Esophagus muscularis mucosa (tissue), 4 donors: ENCODE measurements at places on chromosomes 7 and 10.

DNA sequence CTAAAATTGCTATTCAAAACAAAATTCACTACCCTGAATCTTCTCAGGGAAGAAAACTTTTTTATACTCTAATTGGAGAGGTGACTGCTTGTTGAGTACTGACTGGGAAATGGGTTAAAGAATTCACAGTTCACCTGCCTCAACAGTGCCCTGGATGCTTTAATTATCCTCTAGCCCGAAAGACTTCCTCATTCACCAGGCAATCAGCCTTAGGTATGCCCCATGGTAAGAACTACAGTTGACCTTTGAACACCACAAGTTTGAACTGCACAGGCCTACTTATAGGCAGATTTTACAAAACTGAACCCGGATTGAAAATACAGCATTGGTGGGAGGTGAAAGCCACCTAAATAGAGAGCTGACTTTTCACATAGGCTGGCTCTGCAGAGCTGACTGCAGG is 175.3 kb downstream of the ELAPOR2 start:
- no peak for DNase-seq

GRCh38 chr7:113813471-113813870 is 105.3 kb downstream of the PPP1R3A start:
- DNase-seq, result no peak

DNA sequence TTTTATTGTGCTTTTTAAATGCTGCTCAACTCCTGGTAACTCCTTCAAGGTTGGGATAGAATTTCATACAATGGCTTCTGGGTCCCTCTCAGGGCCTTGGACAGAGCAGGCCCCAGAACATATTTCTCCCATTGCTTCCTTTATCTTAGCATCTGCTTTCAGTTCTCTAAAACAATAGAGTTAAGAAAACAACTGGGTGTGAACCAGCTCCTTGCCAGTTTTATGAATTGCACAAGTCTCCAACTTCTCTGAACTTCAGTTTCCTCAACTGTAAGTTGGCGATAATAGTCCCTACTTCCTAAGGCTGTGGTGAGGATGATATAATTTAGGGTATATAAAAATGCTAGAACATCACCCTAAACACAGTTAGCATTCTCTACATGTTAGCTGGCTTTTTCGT is 77.0 kb upstream of the INHBA start:
- DNase-seq, result no peak

DNA sequence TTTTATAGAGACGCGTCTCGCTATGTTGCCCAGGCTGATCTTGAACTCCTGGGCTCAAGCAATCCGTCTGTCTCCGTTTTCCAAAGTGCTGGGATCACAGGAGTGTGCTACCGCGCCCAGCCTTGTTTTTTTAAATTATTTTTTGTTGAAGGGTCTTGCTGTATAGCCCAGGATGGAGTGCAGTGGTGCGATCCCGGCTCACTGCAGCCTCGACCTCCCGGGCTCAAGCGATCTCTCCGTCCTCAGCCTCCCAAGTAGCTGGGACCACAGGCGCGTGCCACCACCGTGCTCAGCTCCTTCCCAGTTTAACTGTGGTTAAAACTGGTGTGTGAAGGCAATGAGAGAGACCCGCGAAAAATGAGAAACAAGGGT is 11.0 kb upstream of the HNRNPF start:
- no peak for DNase-seq

DNA sequence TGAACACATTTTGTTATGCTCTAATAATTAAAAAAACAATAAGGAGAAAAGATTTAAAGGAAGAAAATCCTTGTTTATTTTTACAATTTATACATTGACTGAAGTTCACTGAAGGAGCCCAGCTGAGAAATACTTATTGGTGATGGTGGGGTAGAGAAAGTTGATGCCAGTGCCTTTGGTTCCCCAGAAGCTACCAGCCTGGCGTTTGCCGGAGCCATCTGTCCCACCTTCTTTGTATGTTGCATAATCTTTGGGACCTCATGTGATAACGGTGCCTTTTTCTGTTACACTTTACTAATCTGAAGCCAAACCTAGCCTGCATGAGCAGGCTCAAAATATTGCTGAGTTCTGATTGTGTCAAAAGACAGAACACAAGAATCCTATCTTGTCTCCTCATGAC is 22.7 kb downstream of the ZNF365 start:
- DNase-seq, result no peak

DNA sequence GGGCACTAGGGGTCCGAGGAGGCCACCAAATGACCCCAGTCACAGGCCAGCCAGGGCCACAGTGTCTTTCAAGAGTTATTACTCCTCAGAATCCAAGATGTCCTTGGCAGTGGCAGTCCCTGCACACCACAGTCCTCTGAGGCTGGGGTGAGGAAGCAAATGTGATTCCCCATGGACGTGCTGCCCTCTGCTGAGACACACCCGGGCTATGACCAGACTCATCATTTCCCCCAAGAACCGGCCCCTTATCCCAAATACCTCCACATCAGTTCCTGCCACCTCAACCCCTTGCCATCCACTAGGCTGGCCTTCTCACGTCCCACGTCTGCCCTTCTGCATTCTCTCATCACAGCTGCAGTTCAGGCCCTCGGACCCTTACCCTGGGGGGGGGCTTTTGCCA is 5.0 kb downstream of the PRKAG2 start:
- DNase-seq, result no peak

- DNase-seq, result no peak
Observed at GRCh38 chr10:29746080-29746797, 111.5 kb upstream of the SVIL start.

- DNase-seq, result no peak
Observed at GRCh38 chr7:157693071-157693520, 356.3 kb downstream of the DNAJB6 start.

DNA sequence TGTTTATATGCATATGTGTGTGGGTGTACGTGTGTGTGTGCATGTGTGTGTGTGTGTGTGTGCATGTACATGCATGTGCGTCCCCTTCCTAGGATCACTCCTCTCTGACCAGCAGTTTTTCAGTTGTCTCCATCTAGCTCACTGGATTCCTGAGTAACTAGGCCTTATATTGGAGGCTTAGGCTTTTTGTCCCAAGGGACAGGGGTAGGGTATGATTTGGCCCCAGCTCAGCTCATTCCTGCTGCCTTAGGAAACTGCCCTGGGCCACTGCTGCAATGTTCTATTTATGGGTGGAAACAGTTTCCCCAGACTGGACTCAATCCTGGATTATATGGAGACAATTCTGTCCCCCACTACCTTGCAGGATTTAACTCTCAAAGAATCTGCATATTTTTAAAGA is 68.8 kb upstream of the SDK1 start:
- DNase-seq, result peak; percentile 86

- no peak for DNase-seq
Observed at GRCh38 chr10:88088441-88089340, 225.3 kb downstream of the PTEN start.

- no peak for DNase-seq
Observed at GRCh38 chr10:74824900-74825370, 1.5 kb upstream of the KAT6B start.

DNA sequence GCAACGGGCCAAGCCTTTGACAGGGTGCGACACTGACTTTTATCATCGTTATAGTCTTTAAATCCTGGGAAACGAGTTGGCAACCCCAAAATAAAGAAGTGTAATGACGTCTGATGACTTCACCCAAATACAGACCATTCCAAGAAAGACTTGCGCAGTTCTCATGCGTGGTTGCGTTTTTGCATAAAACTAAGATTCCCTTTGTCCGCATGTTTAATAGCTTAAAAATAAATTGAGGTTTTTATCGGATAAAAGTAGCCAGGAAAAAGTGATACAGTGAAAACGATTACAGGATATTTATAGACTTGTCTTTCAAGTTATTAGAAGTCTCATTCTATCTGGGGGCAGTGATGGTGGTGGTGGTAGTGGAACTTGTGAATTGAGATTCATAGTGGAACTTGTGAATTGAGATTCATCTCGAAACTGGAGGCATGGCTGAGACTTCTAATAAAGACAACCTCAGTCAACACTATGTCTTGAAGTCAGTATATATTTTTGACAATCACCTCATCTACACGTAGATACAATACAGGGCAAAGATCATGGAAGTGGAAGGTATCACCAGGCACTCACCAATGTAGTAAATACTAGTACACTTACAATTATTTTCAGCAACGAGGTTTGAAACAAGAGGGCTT is 1.2 kb upstream of the NAMPT start:
- no peak for DNase-seq

GRCh38 chr10:60869652-60870415 is 74.2 kb downstream of the RHOBTB1 start:
- DNase-seq, result no peak

DNA sequence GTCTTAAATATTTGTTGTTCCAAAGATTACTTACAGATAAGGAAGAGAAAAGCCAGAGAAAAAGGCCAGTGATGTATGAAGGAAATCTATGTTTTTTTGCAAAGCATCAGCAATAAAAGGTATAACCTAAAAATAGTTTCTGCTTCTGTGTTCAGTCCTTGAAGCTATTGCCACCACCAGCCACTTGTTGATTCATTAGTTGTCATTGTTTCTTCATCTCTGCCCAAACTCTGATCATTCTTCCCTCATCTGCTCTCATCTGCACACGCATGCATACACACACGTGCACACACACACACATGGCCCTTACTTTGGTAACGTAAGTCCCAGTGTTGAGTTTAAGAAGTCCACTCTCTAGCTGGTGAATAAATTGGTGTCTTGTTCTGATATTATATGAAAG is 540.7 kb downstream of the GATA3 start:
- no peak for DNase-seq

- DNase-seq, result no peak
Observed at GRCh38 chr10:23439961-23440889, 1.4 kb downstream of the OTUD1 start.

DNA sequence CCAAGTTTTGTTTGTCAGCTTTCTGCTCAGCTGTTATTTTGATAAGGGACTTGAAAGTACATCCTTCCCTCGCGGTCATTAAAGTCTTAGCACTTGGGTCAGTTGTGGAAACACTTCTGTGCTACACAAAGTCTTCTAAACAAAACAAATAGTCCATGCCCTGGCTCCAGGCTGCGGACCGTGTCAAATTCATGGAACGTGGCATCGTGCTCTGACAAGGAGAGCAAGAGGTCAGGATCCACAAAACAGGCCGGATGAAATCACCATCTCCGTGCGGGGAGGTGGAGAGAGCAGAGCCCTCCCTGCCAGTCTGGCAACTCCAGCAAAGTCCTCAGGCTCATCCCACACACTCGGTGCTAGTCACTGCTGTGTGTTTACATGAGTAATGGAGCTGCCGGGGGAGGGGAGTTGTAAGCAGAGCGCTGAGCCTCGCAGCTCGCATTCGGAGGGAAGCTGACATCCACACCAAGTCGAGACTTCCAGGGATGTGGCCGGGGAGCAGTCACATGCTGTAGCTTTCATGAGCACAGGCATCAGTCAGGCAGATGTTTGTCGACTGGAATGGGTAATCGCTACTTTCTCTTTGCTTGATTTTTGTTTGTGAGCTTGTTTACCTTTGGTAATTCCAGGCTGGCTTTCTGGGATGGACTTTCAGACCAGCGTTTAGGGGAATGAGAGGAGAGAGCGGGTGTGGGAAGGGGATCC is 147.6 kb downstream of the ARID5B start:
- peak; percentile 98 for DNase-seq

- no peak for DNase-seq
Observed at GRCh38 chr10:92091965-92092364, 168.4 kb downstream of the BTAF1 start.
